Thyroid gland (tissue), 4 donors: ENCODE measurements at places on chromosomes 11 and 22. TPM values are rescaled to one million over a fixed set of nuclear protein-coding genes. Genes with fewer than 3 reads are reported as not detected.

Gene IL17RA
- 15.2 TPM for total RNA-seq

Gene C11orf91
- total RNA-seq, result not detected

Gene CRYBA4
- not detected for total RNA-seq

Gene CARNS1
- 5.3 TPM for total RNA-seq

Gene TSGA10IP
- total RNA-seq, result not detected
